HFFc6 (cell line): ENCODE measurements at places on chromosomes 5 and 9. TPM values are rescaled to one million over a fixed set of nuclear protein-coding genes. Genes with fewer than 3 reads are reported as not detected.

GRCh38 chr5:75189353-75189752 is 47.3 kb downstream of the ANKRD31 start:
- H3K4me1 ChIP-seq: no peaks in the 10 kb centered on the region
- no peaks in the 10 kb centered on the region for H3K36me3 ChIP-seq
- no peak overlapping the region for H3K4me3 ChIP-seq
- DNase-seq: no peak
- peaks cover 8% of the 10 kb centered on the region for H3K27me3 ChIP-seq

HAVCR1 gene
- not detected in 3 replicates for total RNA-seq

- no peak overlapping the region for H3K4me3 ChIP-seq
- H3K4me1 ChIP-seq: no peaks in the 10 kb centered on the region
- no peak for DNase-seq
- H3K36me3 ChIP-seq: no peaks in the 10 kb centered on the region
- no peak overlapping the region for H3K27ac ChIP-seq
Measured at GRCh38 chr5:22250528-22250927, 602.6 kb downstream of the CDH12 start.

DNA sequence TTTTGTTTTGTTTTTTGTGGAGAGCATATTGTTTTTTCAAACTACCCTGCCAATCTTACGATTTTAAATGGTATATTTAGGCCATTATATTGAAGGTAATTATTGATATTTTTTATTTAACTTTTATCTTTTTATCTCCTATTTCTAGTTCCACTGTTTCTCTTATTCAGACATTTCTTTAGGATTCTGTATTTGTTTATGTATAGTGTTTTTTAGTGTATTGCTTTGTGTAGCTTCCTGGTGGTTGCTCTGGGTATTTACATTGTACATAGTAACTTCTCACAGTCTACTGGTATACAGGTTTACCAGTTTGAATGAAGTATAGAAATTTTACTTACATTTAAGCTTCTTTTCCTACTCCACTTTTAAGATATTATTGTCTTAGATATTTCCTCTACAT is 63.2 kb downstream of the ERCC6L2 start:
- DNase-seq: no peak
- peaks cover 7% of the 10 kb centered on the region; the same call in 1 of the 2 replicates for H3K4me1 ChIP-seq
- no peak overlapping the region for H3K27ac ChIP-seq

GALNT10 gene
- total RNA-seq: 140 to 159 TPM (median 154 TPM) in 3 replicates

GRCh38 chr5:86124333-86124732 is 493.4 kb upstream of the COX7C start:
- DNase-seq: no peak
- H3K4me1 ChIP-seq: no peaks in the 10 kb centered on the region
- H3K27ac ChIP-seq: no peak overlapping the region
- no peaks in the 10 kb centered on the region for H3K36me3 ChIP-seq

DNA sequence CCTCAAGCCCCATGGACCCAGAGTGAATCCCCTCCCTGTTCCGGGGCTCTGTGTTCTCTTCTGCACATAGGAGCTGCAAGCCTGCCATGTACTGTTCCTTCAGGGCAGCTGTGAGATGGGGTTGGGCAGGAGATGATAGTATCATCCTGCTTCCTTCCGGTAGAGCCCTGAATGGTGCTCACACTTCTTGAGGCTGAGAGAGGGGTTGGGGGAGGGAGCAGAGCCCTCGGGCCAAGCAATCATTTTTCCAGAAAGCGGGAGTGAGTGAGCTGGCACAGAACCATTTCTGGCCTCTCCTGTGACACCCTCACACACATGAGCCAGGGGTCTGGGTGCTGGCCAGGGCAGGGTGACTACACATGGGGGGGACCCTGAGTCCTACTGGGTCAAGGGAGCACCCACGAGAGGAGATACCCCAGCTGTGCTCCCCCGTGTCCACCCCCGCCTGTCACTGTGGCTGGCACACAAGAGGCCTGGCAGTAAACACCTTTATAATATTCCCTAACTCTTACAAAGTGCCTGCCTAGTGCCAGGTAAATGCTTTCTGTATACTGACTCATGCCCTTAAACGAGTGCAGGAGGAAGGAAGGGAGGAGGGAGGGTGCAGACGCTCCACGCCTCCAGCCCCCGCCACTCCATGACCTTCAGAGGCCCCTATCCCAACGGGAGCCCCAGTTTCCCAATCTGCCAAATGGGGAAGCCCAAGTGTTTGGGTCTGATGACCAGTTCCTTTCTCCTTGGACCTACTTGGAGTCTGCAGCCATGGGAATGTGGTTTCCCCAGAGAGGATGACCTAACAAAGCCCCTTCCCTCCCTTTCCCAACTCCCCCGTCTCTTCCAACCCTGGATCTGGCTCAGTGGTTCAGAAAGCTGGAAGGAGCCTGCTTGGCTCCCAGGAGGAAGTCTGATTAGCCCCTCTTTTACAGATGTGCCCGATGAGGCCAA is 15.5 kb downstream of the AKNA start:
- H3K4me3 ChIP-seq: peak overlapping the region; percentile 11; the same call in 1 of the 2 replicates
- peak; percentile 65 for DNase-seq
- peak overlapping the region; percentile 85 for H3K27ac ChIP-seq
- peaks cover 13% of the 10 kb centered on the region for H3K4me1 ChIP-seq
- H3K36me3 ChIP-seq: no peaks in the 10 kb centered on the region; the same call in 1 of the 2 replicates
- H3K27me3 ChIP-seq: peaks cover 3% of the 10 kb centered on the region; the same call in 1 of the 2 replicates

GRCh38 chr5:54120473-54120872 is 189.9 kb downstream of the ARL15 start:
- peaks cover 12% of the 10 kb centered on the region for H3K4me1 ChIP-seq
- no peak for DNase-seq
